ENCODE measurements at places on chromosomes 5 and 9.

GRCh38 chr5:98769210-98769958 is 4.1 kb upstream of the RGMB start:
- peak; percentile 79 for DNase-seq

DNA sequence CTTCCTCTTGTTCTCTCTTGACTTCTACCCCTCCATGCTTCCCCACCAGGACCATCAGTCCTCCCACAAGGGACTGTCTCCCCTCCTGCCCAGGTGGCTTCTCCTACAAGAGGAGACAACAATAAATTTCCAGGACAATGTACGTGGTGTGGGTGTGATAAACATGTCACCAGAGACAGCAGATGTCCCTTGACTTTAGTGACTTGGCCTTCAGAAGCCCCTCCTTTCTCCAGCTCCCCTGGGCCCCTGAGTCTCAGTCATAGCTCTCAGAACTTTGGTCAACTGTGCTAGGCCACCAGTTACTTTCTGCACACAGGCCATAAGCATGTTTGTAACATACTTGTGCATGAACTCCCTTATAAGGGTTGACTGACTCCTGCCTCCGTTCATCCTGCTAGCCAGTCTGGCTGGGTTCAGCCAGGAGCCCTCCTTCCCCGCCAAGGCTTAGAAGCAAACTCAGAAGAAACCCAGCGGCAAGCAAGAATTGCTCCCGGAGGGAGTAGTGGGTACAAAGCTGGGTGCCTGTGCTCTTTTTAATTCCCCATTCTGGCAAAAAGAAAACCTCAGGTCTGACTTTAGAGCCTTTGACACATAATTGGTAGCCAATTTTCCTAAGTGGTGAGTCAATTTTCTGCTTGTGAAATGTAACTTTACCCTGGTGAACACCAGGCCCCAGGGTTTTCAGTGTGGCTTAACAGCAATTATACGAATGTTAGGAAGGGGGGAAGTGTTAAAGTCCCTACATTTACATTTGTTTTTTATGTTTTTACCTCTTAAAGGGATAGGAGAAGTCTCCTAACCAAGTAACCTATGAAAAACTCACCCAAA is 49.2 kb downstream of the EBF1 start:
- DNase-seq, result no peak

- DNase-seq, result no peak
Measured at GRCh38 chr5:146962801-146963355, 84.3 kb upstream of the PPP2R2B start.

GRCh38 chr9:19181561-19181960 is 48.9 kb upstream of the DENND4C start:
- DNase-seq, result no peak

- DNase-seq, result no peak
Measured at GRCh38 chr9:131555841-131556673, 10.7 kb downstream of the PRRT1B start.

DNA sequence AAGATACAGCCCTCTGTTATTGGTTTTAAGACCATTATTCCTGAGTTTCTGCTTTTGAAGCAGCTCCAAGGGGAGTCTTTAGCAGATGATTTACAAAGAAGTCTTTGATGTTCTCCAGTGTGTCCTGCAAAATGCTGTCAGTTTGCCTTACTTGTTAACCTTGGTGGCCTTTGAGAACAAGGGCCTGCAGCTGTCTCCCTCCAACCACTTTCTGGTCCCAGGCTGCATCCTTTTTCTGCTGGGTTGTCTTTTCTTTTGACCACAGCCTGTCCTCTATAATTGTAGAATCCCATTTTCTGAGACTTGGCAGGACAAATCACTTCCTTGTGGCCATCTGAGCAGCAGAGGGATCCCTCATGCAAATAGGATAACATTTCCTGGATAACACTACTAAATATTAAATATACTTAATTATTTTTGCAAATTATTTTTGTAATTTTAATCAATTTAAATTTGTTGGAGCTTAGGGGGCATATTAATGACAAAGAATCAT is 281.4 kb downstream of the DMRT2 start:
- no peak for DNase-seq

DNA sequence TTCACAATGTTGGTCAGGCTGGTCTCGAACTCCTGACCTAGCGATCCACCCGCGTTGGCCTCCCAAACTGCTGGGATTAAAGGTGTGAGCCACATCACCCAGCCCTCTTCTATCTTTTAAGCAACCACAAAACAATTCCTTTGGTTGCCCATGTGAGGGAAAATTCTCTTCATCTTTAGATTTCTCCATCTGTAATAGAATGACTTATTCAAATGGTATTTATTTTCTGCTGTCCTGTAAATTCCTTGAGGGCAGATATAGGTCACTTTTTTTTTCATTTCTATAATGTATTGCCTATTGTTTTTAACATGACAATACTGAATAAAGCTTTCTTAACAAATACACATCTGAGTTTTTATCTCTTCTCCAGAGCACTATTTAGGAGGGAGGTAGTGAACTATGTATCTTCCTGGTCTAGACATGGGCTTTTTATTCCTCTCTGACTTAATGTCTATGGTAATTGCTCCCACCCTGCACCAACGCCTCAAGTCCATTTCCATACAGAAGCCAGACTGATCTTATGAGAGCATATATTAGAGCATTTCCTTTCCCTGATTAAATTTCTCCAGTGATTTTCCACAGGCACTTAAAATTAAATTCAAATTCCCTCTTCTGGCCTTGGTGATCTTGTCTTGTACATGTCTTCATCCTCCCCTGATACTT is 595.6 kb downstream of the CAAP1 start:
- DNase-seq, result no peak

DNA sequence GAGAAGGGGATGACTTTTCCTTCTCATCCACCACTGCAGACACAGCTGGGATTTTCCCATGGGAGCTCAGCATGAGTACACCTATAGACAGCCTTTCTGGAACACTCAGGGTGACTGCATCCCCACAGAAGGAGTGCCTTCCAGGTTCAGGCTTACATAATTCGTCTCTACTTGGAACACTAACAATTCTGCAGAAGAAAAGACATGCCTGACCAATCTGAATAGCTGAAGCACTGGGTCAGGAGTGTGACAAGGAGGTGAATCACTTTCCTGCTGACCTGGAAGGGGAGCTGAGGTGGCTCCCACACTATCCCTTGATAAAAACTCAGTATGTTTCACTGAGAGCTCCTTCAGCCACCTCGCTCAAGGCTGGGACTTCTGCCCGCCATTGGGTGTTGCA is 425.3 kb downstream of the TLR4 start:
- no peak for DNase-seq

DNA sequence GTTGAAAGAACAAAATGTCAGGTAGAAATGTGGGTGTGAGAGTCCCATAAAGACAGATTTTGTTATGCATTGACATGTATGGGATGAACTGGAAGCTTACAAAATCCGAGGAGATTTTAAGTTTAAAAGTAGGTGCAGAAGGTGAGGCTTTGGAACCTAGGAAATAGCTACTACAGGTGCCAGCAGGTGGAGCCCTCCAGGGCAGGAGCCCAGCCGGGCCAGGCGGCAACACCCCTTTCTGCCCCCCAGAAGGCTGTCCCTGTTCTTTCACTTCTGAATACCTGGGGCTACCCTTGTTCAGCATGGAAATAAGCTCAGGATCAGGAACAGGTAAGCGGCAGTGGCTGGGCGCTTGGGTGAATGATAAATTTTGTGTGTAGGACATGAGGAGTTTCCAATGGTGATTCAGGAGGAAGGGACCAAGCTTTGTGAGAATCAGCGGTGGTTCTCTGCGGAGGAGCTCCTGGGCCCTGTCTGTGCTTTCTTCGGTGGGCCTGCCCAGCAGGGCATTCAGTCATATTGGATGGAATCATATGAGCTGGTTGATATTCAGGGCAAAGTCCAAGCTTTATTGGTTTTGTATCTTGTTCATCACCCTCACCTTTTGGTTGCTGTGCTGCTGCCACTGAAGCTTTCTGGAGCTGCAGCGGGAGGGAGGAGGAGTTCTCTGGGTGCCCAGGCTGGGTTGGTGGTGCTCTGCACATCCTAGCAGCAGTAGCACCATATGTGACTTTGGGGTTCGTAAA is 12.3 kb downstream of the PCBD2 start:
- DNase-seq, result no peak

DNA sequence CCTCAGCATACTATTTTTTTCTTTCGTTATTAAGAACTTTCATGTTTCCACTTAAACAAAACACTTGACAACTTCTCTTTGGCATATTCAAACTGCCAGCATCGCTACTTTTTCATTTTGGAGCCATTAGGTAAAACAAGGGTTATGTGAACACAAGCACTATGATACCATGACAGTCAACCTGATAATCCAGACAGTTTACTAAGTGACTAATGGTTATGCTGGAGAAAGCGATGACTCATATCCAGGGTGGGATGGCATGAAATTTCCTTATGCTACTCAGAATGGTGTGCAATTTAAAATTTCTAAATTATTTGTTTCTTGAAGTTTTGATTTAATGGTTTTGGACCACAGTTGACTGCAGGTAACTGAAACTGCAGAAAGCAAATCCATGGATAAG is 29.9 kb upstream of the PRSS3 start:
- no peak for DNase-seq

DNA sequence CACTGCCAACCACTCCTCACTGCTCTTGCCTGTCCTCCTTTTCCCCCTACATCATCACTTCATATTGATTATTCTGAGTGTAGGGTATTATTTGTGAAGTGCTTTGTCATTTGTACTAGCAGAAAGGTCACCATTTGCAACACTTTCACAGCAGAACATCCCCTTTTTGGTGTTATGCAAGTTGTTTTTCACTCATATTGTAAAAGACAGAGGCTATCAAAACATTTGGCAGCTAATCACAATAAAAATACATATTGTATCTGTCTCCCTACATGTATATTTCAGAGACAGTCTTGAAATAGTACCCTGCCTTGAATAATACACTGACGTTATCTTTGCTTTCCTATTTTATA is 82.3 kb downstream of the ANXA1 start:
- DNase-seq, result no peak

- DNase-seq, result no peak
Measured at GRCh38 chr5:66757219-66757833, 161.1 kb downstream of the MAST4 start.

DNA sequence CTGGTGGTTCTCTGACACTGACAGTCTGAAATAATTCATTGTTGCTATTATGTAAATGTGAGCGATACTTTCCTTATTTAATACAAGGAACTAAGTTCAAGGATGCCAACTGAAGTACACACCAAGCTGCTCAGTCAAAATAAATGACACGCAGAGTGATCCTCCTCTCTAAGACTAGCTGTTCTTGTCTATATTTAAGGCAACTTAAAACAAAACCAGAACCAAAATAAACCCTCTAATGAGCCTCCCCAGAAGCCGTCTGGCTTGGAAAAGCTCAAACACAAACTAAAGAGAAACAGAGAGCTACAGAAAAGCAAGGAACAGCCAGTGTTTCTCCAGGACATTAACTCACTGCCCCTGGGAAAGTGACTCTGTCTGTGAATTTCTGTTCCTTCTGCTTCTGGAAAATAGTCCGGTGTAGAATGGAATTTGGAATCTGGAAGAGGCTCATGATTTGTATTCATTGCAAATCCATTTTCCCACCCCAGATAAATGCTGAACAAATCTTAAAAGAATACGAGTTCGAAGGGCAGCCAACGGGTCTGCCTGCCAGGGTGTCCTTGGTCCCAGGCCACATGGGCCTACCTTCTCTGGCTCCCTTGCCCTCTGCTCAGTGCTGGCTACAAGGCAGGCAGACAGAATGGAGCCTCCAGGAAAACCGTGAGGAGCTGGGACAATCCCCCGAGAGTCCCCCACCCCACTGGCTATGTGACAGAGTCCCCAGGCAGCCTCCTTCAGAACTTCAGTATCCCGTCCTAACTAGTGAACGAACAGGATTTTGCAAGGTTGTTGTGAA is 14.8 kb downstream of the GGTA1 start:
- DNase-seq, result no peak

DNA sequence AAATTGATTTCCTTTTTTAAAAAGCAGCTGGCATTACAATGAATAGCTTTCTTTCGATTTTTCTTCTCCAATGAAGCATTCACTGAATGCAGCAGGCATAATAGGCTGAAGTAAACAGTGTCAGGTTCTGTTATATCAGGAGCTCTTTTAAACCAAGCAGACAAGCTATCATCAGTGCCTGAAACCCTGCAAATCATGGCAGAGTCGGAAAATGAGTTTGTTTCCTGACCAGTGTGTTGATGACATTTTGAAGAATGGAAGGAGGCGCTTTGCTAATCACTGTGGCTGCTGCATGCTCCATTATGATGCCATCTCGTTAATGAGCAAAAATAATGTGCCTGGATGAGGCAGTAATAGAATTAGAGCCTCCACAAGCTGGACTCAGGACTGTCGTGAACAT is 284.5 kb downstream of the ZNF608 start:
- DNase-seq, result no peak

GRCh38 chr5:112734597-112734996 is 3.1 kb upstream of the APC start:
- no peak for DNase-seq

GRCh38 chr5:95969651-95970358 is 8.2 kb upstream of the ELL2 start:
- no peak for DNase-seq

DNA sequence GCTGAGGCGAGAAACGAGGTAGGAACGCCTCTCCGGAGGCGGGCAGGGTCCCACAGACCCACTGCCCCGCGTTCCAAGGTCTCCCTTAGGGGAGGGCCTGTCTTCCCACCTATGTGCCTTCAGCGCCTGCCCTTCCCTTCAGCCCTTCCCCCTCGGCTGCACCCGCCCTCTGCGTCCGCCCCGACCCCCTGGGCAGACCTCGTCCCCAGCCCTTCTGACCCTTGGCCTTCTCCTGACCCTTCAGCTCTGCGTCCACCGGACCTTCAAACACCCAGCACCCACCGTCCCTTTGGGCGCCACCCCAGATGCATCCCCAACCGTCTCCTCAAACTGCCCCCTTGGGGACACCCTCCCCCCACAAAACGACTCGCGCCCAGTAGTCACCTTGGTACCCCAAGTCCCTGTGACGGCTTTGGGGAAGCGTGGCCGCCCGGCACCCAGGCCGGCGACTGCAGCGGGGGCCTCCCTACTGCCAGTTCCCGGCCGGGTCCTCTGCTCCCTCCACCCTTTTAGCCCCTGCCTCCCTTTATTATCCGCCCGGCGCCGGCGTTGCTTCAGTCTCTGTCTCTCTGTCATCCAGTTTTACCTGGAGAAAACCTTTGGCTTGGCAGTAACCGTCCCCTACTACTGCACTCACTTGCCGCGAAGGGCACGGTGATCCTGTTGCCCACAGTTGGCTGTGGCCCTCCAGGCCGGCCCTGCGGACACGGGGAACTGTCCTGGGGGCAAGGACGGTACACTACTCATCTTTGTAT is 421 bp downstream of the RUSC2 start:
- no peak for DNase-seq

DNA sequence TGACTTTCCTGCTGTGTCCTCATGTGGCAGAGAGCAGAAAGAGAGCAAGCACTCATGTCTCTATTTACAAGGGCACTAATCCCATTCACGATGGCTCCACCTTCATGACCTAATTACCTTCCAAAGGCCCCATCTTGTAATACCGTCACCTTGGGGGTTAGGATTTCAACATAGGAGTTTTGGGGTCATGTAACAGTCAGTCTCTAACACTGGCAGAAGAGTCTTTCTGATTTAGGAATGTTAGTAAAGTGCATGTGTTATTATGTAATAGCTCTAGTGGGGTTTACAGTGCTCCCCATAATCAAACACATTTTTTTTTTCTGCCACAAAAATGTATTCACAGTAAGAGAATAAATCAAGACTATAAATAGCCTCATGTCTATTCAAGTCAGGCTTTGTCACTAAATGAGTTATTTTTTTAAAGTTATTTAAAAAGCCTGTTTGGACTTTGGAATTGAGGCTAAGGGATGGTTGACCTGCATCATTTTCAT is 19.1 kb downstream of the GALNT10 start:
- no peak for DNase-seq

All from activated CD8-positive, alpha-beta memory T cell treated with anti-CD3 and anti-CD28 coated beads, Interleukin-2, amount 50 U/mL, for 48 hours (primary cell).